ENCODE measurements at places on chromosomes 11 and 22.

DNA sequence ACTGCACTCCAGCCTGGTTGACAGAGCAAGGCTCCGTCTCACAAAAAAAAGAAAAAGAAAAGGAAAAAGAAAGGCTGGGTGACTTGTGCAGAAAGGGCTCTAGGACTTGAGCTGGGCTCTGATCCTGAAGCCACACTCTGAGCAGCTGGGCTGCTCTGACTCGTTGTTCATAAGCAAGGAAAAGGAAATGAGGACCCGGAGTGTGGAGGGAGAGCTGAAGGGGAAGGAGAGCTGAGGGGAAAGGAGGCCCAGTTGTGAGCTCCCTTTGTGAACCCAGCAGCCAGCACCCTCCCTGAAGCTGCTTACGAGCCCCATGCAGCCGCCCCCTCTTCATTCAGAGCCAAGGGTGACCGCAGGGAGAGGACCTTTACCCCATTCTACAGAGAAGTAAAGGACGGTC is 12.3 kb upstream of the SH3BP1 start:
- DNase-seq, result no peak

DNA sequence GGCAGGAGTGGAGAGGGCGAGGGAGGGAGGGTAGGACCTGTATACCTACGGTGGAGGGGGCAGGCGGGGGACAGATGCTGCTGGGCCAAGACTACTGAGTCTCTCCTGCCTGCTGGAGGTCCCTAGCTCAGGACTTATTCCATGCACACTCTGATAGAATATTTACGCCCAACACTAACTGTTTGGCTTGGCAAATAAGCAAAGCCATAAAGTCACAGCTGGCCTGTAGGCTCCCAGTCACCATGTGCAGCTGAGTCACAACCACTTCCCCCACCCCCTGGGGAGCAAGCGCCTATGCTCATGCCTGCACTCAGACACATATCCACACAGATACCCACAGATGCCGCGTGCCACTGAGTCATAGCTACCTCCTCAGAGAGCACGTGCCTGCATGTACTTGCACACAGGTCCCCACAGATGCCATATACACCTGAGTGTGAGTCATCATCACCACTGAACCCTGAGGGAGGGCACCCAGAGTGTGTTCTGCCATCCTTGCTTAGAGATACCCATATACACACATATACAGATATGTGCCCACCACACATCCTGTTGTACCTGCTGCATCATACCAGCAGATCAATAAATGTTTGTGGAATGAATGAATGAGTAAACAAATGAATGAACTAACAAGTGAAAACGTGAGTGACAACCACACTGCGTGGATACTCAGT is 95.8 kb downstream of the SWAP70 start:
- DNase-seq, result peak; percentile 97

DNA sequence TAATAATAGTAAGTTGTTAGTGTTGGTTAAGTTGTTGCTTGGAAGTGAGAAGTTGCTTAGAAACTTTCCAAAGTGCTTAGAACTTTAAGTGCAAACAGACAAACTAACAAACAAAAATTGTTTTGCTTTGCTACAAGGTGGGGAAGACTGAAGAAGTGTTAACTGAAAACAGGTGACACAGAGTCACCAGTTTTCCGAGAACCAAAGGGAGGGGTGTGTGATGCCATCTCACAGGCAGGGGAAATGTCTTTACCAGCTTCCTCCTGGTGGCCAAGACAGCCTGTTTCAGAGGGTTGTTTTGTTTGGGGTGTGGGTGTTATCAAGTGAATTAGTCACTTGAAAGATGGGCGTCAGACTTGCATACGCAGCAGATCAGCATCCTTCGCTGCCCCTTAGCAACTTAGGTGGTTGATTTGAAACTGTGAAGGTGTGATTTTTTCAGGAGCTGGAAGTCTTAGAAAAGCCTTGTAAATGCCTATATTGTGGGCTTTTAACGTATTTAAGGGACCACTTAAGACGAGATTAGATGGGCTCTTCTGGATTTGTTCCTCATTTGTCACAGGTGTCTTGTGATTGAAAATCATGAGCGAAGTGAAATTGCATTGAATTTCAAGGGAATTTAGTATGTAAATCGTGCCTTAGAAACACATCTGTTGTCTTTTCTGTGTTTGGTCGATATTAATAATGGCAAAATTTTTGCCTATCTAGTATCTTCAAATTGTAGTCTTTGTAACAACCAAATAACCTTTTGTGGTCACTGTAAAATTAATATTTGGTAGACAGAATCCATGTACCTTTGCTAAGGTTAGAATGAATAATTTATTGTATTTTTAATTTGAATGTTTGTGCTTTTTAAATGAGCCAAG is 2.7 kb downstream of the NEAT1 start:
- peak; percentile 81 for DNase-seq

GRCh38 chr11:33897761-33898375 is 6.0 kb upstream of the LMO2 start:
- no peak for DNase-seq

- no peak for DNase-seq
Observed at GRCh38 chr11:103898577-103899336, 137.7 kb upstream of the DDI1 start.

DNA sequence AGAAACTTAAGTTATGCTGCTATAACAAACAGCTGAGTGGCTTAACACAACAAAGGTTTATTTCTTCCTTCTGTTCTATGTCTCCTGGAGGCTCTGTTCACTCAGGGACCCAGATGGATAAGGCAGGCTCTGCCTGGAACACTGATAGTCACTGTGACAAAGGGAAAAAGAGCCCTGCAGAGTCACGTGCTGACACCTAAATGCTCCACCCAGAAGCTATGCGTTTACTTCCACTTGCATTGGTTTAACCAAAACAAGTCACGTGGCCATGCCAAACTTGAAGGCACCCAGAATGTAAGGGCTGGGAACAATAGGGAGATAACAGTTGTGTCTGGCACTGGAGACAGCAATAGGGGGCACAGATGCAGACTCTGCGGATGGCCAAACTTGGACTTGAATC is 3.4 kb upstream of the MS4A15 start:
- no peak for DNase-seq

DNA sequence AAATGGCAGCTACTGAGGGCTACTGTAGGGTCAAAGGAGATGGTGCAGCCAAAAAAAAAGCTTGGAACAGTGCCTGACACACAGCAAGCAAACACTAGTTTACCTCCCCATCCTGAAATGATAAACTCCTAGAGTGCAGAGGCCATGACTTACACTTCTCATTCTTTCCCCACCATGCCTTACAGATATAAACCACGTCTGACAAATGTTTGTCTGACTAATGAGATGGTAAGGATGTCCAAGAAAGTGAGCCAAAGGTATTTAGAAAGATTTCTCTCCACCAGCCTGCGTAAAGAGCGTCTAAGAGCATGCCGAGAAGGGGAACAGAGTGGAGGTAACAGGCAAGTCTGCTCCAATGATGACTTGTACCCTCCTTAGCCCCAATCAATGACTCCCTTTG is 99.0 kb downstream of the LARGE1 start:
- no peak for DNase-seq

DNA sequence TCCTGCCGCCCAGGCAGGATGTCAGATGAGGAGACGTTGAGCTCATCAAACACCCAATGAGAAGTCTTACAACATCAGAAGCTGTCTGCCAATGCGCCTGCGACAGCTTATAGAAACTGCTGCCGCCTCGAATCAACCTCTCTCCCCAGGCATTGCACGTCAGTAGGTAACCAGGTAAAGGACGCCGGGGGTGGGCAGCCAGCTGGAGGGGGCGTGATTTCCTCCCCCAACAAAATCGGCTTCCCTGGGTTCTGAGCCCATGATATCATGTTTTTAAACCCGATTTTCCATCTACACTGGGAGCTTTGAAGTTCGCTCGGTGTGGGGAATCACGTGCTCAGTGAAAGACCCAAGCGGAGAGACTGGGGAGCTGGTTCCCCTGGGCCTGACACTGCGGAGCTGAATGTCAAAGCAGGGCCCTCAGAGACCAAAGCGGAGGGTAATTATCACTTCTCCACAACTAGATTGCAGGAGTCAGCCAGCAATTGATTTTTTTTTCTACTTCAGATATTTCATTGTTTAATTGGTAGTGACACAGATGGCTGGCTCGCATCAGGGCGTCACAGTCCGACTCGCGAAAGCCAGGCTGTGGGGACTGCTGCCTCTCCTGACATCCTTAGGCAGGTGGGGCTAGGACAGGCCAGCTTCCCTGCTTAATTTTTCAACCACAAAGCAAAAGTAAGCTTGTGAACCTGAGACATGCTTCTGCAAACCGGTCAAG is 15.4 kb downstream of the FAM83F start:
- peak; percentile 46 for DNase-seq

DNA sequence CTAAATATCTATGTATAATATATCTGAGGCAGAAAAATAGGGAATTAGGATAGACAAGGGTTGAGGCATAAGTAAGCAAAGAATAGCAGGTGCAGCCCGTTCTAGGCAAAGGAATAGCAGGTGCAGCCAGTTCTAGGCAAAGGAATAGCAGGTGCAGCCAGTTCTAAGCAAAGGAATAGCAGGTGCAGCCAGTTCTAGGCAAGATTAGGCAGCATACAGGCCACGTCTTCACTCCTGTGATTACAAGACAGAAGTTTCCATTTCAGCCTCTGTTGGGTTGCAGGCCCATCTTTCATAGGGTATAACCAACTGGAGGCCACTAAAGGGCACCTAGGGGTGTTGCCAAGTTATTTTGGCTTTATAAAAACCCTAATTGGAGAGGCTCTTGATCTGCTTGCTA is 28.8 kb upstream of the CHORDC1 start:
- DNase-seq, result no peak

DNA sequence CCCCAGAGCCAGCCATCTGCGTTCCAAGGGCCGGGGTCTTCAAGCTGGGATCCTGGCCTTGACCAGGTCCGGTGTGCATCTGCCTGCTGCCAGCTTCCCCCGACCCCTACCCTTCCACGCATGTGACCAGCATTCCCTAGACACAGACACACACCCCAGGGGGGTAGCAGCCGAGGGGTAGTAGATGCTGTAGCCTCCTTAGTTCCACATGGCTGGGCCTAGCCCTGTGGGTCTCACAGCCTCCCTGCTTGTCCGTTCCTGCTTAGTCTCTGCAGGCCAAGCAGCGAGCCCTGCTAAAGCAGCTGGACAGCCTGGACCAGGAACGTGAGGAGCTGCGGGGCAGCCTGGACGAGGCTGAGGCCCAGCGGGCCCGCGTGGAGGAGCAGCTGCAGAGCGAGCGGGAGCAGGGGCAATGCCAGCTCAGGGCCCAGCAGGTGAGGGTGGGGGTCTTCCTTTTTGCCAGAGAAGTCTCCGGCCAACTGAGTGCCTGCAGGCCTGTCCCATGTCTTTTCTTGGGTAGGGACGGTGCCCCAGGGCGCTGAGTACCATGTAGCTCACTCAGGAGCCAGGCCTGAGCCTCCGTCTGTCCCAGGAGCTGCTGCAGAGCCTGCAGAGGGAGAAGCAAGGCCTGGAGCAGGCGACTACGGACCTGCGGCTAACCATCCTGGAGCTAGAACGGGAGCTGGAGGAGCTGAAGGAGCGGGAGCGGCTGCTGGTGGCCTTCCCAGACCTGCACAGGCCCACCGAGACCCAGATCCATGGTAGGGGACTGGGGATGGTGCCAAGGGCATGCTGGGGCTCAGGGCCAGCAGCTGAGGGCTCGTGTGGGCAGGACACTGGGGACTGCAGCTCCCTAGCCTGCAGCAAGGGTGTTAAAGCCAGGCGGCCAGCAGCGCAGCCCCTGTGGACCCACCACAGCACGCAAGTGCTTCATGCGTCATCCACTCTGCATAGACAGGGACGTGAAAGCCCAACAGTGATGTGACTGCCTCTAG is 13.6 kb downstream of the RNF215 start:
- no peak for DNase-seq

DNA sequence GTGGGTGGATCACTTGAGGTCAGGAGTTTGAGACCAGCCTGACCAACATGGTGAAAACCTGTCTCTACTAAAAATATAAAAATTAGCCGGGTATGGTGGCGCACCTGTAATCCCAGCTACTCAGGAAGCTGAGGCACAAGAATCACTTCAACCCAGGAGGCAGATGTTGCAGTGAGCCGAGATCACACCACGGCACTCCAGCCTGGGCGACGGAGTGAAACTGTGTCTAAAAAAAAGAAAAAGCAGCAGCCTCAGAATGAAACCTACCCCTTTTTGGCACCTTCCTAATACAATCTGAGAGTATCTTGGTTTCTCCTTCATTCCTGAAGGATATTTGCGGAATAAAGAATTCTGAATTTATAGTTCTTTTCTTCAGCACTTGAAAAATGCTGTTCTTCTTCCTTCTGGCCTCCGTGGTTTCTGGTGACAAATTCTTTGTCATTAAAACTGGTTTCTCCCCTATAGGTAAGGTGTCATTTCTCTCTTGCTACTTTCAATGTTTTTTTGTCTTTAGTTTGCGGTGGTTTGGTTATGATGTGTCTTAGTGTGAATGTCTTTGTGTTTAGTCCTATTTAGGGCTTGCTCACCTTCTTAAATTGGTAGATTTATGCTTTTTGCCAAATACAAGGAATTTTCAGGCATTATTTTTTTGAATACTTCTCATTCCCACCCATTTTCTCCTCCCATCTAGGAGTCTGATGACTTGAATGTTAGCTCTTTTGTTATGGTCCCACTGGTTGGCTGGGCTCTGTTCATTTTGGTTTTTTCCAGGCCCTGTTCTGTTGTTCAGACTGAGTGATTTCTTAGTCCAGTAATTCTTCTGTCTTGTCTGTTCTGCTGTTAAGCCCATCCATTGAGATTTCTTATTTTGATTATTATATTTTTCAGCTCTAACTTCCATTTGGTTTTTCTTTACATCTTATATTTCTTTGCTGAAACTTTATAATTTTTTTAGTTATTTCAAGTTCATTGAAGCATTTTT is 15.4 kb downstream of the ASRGL1 start:
- DNase-seq, result no peak

- no peak for DNase-seq
Observed at GRCh38 chr11:107301878-107302277, 155.7 kb downstream of the CWF19L2 start.

DNA sequence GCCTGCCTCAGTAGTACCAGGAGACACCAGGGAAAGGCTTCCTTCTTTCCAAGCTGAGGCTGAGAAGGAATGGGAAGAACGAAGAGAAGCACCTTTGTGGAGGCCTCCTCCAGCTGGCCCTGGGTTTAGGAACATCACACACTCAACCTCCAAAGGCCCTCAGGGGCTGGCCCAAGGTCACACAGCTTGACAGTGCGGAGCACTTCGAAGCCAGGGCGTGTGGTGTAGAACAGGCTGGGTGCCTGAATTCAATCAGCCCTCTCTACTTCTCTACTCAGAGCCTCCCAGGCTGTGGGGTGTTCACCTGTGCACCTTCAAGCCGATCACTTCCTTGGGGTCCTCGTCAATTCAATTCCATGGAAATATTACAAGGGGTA is 727 bp upstream of the CSDC2 start:
- no peak for DNase-seq

DNA sequence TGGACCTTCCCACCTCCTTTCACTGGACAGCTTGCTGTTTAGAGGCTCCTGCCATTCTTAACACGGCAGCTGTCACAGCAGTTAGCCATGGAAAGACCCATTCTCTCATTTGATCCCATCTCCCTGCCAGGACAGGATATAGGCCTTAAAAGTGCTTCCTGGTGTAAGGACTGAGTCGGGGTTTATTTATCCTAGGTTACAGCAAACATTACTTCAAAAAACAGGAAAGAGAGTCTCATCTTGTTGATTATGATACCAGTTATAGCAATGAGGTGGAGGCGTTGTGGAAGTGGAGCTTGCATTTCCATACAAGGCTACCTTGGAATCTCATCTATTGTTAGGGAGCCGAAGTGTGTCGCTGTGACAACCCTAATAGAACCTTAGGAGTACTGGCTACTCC is 17.4 kb upstream of the ETS1 start:
- DNase-seq, result no peak
